GM12878 (cell line): ENCODE measurements at places on chromosomes 3 and 15. TPM values are rescaled to one million over a fixed set of nuclear protein-coding genes. Genes with fewer than 3 reads are reported as not detected.

DNA sequence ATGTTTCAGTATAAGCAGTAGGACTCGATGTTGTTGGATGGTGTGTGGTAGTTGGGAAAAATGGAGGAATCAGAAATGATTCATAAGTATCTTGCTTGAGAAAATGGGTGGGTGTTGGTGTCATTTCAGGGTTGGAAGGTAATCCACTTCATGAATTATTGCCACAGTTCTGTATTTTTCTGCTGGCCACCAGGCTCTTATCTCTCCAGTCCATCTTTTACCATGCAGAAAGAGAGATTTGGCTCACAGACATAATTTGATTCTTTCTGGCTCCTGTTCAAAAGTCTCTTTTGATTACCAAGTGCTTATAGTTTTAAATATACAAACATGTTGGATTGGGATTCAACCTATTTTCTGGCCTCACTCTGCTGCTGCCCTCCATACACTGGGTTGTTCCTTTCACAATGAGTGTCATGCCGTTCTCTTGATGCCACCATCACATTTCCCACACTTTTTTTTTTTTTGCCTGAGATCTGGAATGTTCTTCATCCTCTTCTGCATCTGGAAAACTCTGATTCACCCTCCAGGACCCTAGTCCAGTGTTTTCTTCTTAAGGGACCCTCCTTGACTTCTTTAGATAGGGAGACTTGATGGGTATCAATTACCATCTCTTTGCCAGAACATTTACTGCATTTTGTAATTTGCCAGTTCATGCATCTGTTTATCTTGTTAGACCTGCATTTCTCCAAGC, 69.4 kb upstream of the GAP43 start:
- no peaks in the 10 kb centered on the region for H3K27me3 ChIP-seq
- H3K4me3 ChIP-seq, result no peak overlapping the region
- no peaks in the 10 kb centered on the region for H3K4me1 ChIP-seq
- no peak for DNase-seq

DNA sequence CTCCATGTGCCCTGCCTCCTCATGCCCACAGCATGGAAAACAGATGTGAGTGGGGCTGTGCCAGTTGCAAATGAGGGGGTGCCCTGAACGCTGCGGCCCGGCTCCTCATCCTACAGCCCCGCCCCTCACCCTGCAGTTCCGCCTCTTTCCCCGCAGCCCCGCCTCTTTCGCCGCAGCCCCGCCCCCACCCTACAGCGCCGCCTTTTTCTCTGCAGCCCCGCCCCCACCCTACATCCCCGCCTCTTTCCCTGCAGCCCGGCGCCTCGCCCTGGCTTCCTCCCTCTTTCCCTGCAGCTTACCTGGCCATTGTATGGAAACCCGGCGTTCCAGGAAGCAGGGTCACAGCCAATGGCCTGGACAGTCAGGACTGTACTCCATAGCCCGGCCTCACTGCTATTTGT, 284.9 kb downstream of the TLE3 start:
- no peak overlapping the region for H3K27ac ChIP-seq
- no peaks in the 10 kb centered on the region for H3K4me1 ChIP-seq
- H3K27me3 ChIP-seq, result 0 out of 2 replicates have a peak, but pooled peaks cover 2% of the 10 kb centered on the region
- no peaks in the 10 kb centered on the region for H3K36me3 ChIP-seq

The PPM1L gene
- polyA plus RNA-seq, result 0.10 TPM in 1 of 2 replicates, not detected in the other

The GOLGA6B gene
- polyA plus RNA-seq, result not detected in 2 replicates

The WWTR1 gene
- polyA plus RNA-seq, result 7.6 and 8.8 TPM in 2 replicates

DNA sequence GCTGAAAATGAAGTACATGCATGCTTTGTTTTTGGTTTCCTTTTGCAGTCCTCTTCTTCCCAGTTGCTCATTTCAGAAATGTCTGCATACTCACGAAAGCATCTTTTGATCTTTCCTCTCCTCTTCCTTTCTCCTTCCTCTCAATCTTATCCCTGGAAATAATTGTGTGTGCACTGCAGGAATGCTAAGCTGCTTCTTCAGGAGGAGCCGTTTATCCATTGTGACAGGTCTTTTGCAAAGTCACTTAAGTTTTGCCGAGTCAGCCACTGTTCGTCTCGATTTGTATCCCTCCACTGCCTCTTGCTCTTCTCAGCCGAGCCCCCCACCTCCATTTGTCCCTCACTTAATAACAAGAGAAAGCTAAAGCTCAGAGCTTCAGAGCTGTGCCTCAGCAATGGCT, 597.6 kb downstream of the AGBL1 start:
- H3K4me3 ChIP-seq, result no peak overlapping the region
- no peaks in the 10 kb centered on the region for H3K36me3 ChIP-seq
- H3K4me1 ChIP-seq, result no peaks in the 10 kb centered on the region

- H3K36me3 ChIP-seq, result no peaks in the 10 kb centered on the region
- H3K27me3 ChIP-seq, result no peaks in the 10 kb centered on the region
- H3K4me1 ChIP-seq, result no peaks in the 10 kb centered on the region
These were observed 18.0 kb upstream of the CEP152 start for GRCh38 chr15:48828906-48829305.

DNA sequence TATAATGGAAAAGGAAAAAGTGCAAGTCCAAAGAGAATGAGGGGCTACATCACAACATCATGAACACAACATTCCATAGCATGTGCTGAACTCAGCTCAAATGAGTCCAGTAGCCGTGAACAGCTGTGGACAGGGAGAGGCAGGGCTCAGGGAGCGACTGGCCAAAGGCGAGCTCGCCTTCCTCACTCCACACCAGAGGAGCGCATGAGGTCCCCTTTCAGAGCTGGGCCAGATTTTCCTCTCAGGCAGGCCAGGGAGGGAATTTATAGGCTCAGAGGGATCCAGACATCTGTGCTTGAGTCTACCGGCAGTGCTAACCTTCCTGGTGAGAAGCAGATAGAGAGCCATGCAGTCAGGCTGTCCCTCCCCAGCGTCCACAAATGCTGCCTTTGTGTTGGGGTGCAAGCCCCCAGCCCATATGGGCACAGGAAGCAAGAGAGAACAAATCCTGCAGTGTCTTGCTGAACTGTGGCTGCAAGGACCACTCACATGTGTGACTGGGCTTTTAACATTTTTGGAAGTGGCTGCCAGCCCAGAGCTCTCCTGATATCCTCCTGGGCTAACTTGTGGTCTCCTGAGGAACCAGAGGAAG, 32.5 kb downstream of the ARHGEF3 start:
- no peaks in the 10 kb centered on the region for H3K27me3 ChIP-seq
- H3K4me1 ChIP-seq, result peaks cover 7% of the 10 kb centered on the region
- H3K4me3 ChIP-seq, result no peak overlapping the region
- no peak for DNase-seq

The LRRIQ4 gene
- 0.17 and 0.20 TPM in 2 replicates for polyA plus RNA-seq

The THSD4 gene
- 0.01 TPM in 1 of 2 replicates, not detected in the other for polyA plus RNA-seq

The TM4SF4 gene
- polyA plus RNA-seq, result not detected in 2 replicates

The TICRR gene
- polyA plus RNA-seq, result 8.0 and 9.3 TPM in 2 replicates

DNA sequence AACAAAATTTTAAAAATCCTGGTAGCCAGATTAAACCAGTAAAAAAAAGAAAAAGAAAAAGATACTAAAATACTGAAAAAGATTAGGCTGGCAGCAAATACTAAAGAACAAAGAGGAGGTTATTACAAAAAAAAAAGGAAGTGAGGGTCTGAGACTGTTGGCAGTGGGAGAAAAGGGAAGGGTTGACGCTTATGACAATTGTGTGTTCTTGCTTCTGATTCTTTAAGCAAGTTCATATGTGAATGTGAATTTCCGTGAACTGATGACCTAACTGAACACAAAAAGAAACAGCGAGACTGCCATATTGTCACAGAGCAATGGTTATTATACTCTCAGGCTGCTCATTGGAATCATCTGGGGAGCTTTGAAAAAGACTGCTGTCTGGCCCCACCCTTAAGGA, 56.5 kb downstream of the ATP13A4 start:
- no peaks in the 10 kb centered on the region for H3K27me3 ChIP-seq
- H3K27ac ChIP-seq, result no peak overlapping the region
- no peak for DNase-seq
- H3K4me1 ChIP-seq, result no peaks in the 10 kb centered on the region
- H3K36me3 ChIP-seq, result no peaks in the 10 kb centered on the region

DNA sequence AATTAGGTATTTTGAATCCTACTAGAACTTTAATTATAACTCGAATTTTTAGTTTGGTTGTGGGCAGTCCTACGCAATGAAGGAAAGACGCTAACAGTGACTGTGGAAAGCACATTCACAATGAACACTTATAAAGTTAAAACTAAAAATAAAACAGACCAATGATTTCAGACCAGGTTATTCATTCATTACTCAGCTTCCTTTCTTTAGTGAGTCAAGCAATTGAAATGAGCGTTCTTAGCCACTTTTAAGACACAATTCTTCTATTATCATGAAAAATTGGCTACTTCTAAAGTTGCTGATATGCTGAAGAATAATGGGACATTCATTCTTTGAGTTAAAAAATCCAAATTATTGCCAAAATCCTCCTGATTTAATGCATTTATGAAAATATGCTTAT, 66.0 kb upstream of the CMSS1 start:
- no peaks in the 10 kb centered on the region for H3K36me3 ChIP-seq
- H3K27ac ChIP-seq, result no peak overlapping the region
- no peaks in the 10 kb centered on the region for H3K27me3 ChIP-seq
- no peak overlapping the region for H3K4me3 ChIP-seq

GRCh38 chr3:13194285-13195209, 121.3 kb upstream of the IQSEC1 start:
- H3K36me3 ChIP-seq, result no peaks in the 10 kb centered on the region
- H3K4me3 ChIP-seq, result no peak overlapping the region
- H3K27me3 ChIP-seq, result peaks cover 5% of the 10 kb centered on the region; the same call in 1 of the 2 replicates

The ZDHHC19 gene
- not detected in 2 replicates for polyA plus RNA-seq

DNA sequence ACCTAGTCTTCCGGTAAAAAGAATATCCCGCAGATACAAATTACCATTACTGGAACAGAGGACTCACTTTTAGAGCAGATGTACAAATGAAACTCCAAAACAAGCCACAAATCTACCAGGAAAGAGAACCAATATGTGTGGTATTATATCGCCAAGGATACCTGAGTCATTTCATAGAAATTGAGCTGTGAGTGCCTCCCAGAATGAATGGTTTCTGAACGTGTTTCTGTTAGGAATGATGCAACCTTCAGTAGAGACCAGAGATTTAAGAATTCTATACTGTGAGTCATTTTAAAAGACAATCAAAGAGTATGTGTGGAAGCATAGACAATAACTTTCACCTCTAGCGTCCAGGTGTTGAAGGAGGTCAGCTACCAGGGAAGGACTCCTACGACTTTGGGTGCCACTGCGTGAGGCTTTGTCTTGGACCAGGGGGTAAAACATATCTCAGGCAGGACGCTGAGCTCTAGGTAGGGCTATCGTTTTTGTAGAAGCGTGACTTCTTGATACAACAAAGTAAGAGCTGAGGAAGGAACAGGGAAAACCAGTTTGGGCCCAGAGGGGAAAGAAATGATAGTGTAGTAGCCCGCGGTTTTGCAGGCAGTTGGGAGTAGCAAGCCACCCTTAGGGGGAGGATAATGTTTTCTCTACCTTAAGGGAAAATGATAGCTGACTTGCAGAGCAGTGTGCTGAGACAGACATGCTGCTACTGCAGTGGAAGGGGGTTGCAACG, 210.4 kb downstream of the TP63 start:
- no peak overlapping the region for H3K4me3 ChIP-seq
- no peaks in the 10 kb centered on the region for H3K36me3 ChIP-seq
- H3K27me3 ChIP-seq, result no peaks in the 10 kb centered on the region
- no peak for DNase-seq
- no peaks in the 10 kb centered on the region for H3K4me1 ChIP-seq
- no peak overlapping the region for H3K27ac ChIP-seq

DNA sequence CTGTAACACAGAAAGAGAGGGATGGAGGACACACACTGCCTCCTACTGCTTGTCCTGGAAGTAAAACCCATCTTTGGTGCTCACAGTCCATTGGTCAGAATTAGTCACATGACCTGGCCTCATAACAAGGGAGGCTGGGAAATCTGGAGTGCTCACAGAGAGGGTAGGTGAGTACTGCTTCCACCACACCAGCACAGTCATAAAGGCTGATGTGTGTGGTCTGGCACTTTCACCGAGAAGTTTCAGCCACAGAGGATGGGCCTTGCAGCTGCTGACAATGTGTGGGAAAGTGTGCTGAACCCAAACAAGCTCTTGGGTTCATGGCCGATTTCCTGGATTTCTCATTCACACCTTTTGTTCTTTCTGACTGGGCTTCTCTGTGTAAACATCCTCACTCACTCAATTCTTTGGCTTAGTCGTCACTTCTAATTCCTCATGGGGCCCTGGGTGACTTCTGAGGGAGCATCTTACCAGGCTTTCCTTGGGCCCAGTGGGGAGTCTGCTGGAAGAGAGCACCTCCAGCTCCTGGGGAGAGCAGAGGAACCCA, 100.7 kb downstream of the ASB7 start:
- H3K27me3 ChIP-seq, result no peaks in the 10 kb centered on the region
- H3K36me3 ChIP-seq, result no peaks in the 10 kb centered on the region
- peaks cover 10% of the 10 kb centered on the region for H3K4me1 ChIP-seq

DNA sequence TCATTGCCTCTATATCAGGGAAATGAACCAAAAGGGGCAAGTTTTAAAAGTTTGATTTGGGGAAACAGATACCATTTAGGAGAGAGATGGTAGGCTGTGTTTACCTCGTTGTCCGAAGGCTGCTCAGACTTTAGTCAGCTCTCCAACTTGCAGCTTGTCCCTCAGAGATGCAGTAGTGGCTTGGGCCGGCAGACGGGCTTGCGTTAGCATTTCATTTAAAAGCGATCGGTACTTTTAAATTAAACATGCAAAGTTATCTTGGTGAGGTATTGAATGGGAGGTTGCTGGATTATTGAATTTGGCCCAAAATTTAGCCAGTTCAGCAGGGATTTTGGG, 26.2 kb downstream of the EEFSEC start:
- H3K27ac ChIP-seq, result no peak overlapping the region
- no peaks in the 10 kb centered on the region for H3K4me1 ChIP-seq
- H3K36me3 ChIP-seq, result no peaks in the 10 kb centered on the region
- H3K27me3 ChIP-seq, result no peaks in the 10 kb centered on the region

DNA sequence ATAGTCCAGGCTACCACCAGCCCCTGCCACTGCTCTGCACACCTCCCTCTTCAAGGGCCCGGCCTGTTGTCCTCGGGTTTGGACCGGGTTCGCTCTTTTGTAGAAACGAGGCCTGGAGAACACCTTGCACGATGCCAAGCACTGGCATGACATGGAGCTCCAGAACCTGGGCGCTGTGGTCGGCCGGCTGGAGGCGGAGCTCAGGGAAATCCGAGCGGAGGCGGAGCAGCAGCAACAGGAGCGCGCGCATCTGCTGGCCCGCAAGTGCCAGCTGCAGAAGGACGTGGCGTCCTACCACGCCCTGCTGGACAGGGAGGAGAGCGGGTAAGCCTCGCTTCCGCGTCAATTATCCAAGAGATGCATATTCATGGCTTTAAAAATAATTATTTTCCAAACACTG, 72.4 kb downstream of the BFSP2 start:
- DNase-seq, result no peak
- H3K4me3 ChIP-seq, result no peak overlapping the region

The MYO9A gene
- polyA plus RNA-seq, result 9.0 and 12.7 TPM in 2 replicates

GRCh38 chr3:45590822-45591546, 3.6 kb upstream of the LIMD1 start:
- H3K27ac ChIP-seq, result no peak overlapping the region
- no peaks in the 10 kb centered on the region for H3K36me3 ChIP-seq
- no peak overlapping the region for H3K4me3 ChIP-seq
- DNase-seq, result no peak
- H3K27me3 ChIP-seq, result no peaks in the 10 kb centered on the region
